ENCODE measurements at places on chromosomes 16 and 17. TPM values are rescaled to one million over a fixed set of nuclear protein-coding genes. Genes with fewer than 3 reads are reported as not detected.

- H3K4me3 ChIP-seq, result no peak overlapping the region
- no peaks in the 10 kb centered on the region for H3K4me1 ChIP-seq
- DNase-seq, result no peak
Measured at GRCh38 chr16:87306516-87306915, 10.7 kb downstream of the C16orf95 start.

The VAT1L gene
- total RNA-seq, result 0.10 TPM

GRCh38 chr16:57572978-57573728 lies 30.7 kb downstream of the ADGRG5 start:
- H3K4me3 ChIP-seq, result no peak overlapping the region
- H3K4me1 ChIP-seq, result no peaks in the 10 kb centered on the region
- H3K36me3 ChIP-seq, result no peaks in the 10 kb centered on the region
- no peaks in the 10 kb centered on the region for H3K27me3 ChIP-seq

DNA sequence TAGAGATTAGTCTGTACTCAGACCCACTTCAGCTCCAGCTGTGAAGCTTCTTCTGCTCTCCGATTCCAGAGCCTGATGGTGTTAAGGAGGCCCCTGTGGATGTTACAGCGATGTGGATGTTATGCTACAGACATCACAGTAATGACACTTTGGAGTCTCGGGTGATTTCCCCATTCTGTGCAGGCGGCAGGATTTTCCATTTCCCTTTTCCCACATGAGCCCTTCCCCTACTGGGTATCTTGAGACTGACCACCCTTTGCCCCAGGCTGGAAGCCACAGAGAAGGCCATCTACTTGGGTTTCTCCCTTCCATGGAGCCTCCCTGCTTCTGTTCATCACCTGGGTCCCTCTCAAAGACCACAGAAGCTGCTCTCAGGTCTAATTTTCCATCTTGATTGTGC lies 78.3 kb downstream of the KCNJ12 start:
- H3K4me3 ChIP-seq, result no peak overlapping the region
- H3K36me3 ChIP-seq, result no peaks in the 10 kb centered on the region
- H3K27me3 ChIP-seq, result 0 out of 2 replicates have a peak, but pooled peaks cover 5% of the 10 kb centered on the region
- no peak overlapping the region for H3K27ac ChIP-seq
- peaks cover 13% of the 10 kb centered on the region for H3K4me1 ChIP-seq

The TMEM238L gene
- not detected for total RNA-seq

The KRT23 gene
- total RNA-seq, result 19.0 TPM

- H3K4me3 ChIP-seq, result no peak overlapping the region
- H3K27ac ChIP-seq, result no peak overlapping the region
- DNase-seq, result no peak
- no peaks in the 10 kb centered on the region for H3K27me3 ChIP-seq
- H3K4me1 ChIP-seq, result no peaks in the 10 kb centered on the region
Measured at GRCh38 chr16:87245511-87245910, 71.7 kb downstream of the C16orf95 start.

DNA sequence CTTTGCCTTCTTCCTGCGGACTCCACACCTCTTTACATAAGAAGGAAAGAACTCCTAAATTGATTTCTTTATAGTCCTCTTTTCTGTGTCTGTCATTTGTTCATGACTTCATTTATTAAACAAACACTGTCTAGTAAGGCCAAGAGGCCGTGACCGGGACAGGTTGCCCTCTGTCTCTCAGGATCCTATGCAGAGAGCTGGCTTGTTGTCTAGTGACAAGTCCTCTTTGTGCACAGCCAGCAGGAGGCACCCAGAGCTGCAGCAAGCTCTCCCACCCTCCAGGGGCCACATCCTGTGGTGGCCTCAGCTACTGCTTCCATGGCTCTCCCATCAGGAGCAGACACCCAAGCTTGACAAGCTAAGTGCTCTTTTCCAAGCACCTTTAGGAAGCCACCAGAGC lies 50.6 kb downstream of the PLD6 start:
- H3K4me3 ChIP-seq, result no peak overlapping the region
- H3K27me3 ChIP-seq, result no peaks in the 10 kb centered on the region
- 0 out of 2 replicates have a peak, but pooled peaks cover 2% of the 10 kb centered on the region for H3K4me1 ChIP-seq
- no peak for DNase-seq
- no peak overlapping the region for H3K27ac ChIP-seq
- peaks cover 17% of the 10 kb centered on the region for H3K36me3 ChIP-seq

GRCh38 chr17:79741401-79741750 lies 10.6 kb downstream of the ENPP7 start:
- no peaks in the 10 kb centered on the region for H3K36me3 ChIP-seq
- H3K4me1 ChIP-seq, result peaks cover 10% of the 10 kb centered on the region
- no peak overlapping the region for H3K4me3 ChIP-seq
- DNase-seq, result no peak
- 0 out of 2 replicates have a peak, but pooled peaks cover 3% of the 10 kb centered on the region for H3K27me3 ChIP-seq
- H3K27ac ChIP-seq, result no peak overlapping the region

- DNase-seq, result no peak
- no peak overlapping the region for H3K4me3 ChIP-seq
- H3K4me1 ChIP-seq, result no peaks in the 10 kb centered on the region
- peaks cover 7% of the 10 kb centered on the region for H3K36me3 ChIP-seq
Measured at GRCh38 chr17:31224366-31224765, 72.7 kb downstream of the OMG start.

DNA sequence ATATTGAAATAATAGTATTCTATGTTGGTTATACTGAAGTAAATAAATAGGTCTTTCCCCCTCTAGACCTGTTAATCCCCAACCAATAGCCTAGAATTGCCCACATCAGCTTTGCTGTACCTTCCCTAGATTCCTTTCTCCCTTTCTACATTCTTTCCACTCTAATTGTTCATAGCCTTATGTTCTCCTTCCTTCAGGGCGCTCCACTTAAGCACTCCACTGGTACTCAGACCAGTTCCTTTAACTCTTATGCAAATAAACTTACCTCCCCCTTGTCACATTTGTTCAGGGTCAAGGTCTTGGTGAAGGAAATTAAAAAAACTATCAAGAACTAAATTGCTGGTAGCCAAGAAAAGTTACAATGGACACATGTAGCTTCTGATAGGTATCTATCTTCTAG lies 294.8 kb downstream of the UTP18 start:
- H3K4me1 ChIP-seq, result no peaks in the 10 kb centered on the region
- H3K27me3 ChIP-seq, result peaks cover 58% of the 10 kb centered on the region
- no peak overlapping the region for H3K4me3 ChIP-seq
- DNase-seq, result no peak

DNA sequence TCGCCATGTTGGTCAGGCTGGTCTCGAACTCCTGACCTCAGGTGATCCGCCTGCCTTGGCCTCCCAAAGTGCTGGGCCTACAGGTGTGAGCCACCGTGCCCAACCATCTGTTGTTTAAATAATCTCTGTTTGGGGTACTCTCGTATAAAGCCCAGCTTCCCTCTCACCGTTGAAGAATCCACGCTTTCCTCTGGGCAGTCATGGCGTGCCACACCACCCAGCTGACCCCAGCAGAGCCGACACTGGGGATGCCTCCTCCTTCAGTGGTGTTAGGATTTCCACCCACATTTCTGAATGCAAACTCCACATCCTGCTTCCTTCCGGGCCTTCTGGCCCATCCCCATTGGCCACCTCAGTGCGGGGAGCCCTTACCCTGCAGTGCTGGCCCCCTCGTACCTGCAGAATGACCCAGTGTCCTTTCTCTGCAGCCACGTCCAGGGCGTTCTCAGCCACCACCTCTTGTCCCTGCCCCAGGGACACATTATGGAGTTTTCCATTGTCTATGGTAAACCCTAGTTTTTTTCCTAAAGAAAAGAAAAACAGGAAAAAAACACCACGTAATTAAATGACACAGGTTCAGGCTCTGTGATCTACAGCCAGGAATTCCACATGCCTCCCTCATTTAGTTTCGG lies 60.4 kb downstream of the PGS1 start:
- H3K4me3 ChIP-seq, result no peak overlapping the region
- H3K27ac ChIP-seq, result no peak overlapping the region
- H3K27me3 ChIP-seq, result no peaks in the 10 kb centered on the region
- no peak for DNase-seq

- peak; percentile 69 for DNase-seq
- no peak overlapping the region for H3K27ac ChIP-seq
- H3K36me3 ChIP-seq, result no peaks in the 10 kb centered on the region
- no peak overlapping the region for H3K4me3 ChIP-seq
Measured at GRCh38 chr16:17273142-17273561, 197.6 kb downstream of the XYLT1 start.

The GPR179 gene
- total RNA-seq, result 0.17 TPM

The GP1BA gene
- total RNA-seq, result not detected

The EXOC3L1 gene
- total RNA-seq, result 0.30 TPM

The EPN3 gene
- 17.8 TPM for total RNA-seq
